ENCODE measurements at places on chromosomes 13 and 19.

GRCh38 chr19:2320049-2320448 lies 8.3 kb downstream of the LSM7 start:
- no peak for DNase-seq

- DNase-seq, result no peak
Measured at GRCh38 chr13:46753137-46753536, 43.8 kb downstream of the ESD start.

DNA sequence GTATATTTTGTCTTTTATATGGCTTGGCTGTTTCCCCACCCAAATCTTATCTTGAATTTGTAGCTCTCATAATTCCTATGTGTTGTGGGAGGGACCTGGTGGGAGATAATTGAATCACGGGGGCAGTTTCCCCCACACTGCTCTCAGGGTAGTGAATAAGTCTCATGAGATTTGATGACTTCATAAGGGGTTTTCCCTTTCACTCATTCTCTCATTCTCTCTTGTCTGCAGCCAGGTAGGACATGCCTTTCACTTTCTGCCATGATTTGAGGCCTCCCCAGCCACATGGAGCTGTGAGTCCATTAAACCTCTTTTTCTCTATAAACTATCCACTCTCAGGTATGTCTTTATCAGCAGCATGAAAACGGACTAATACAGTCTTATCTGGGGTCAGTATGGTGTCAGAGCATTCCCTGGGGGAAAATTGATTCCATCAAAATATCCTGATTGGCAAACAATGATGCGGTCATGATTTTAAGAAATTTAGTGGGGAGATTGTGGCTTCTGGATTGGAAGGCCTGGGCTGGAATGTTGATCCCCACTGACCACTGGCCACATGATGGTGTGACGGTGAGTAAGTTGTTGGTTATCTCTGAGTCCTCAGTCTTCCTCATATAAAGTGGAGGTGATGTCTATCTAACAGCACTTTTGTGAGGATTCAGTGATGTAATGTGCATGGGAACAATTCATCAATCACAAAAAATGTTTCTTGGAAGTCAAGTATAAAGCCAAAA lies 27.5 kb upstream of the ANKRD10 start:
- DNase-seq, result no peak

- peak; percentile 69 for DNase-seq
Measured at GRCh38 chr13:110347535-110348308, 40.6 kb downstream of the COL4A2 start.

DNA sequence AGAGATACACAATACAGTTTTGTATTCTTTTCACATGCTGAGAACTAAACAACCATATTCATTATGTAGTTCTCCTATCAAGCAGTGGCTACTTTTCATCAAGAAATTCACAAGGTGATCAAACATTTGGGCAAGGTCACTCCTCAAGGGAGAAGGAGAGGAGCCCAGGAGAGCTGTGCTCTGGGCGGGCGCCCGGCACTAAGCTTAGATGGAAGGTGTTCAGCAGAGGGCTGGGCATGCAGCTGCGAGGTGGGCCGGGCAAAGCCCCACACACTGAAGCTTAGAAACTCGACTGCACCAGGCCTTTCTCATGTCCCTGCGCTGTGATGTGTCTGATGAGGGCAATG lies 30.4 kb upstream of the SPACA7 start:
- no peak for DNase-seq

DNA sequence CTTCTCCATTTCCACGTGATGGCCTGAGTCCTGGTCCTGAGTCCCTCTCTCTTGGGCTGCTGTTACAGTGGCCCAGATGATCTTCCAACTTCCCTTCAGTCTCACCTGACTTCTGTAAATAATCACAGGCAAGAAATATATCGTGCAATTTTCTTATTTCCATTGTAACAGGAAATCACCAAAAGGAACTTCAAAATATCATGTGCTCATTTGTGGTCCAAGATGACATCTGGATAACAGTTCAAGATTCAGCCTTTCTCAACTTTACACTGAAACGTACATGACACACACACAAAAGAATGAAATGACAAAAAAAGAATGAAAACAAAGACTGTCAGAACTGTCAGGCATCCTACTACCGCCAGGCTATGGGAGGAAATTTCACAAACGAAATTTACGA lies 22.0 kb upstream of the RAP2A start:
- DNase-seq, result no peak

- DNase-seq, result no peak
Measured at GRCh38 chr13:46385946-46386345, 1.1 kb downstream of the RUBCNL start.

DNA sequence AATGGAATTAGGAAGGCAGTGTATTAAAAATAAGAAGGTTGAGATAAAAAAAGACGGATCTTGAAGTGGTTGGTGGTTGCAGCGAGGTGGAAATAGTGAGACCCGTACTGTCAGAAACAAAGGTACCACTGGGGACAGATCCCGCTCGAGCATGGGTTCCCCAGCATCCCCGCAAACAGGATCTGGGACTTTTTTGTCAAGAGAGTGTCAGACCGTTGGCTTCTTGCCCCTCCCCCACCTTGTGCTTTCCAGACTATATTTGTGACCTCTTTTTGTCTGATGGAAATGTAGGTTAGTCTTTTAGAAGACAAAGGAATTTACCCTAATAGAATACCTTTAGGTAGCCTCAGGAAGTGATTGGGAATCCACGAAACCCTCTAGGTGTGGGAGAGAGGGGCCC lies 4.2 kb downstream of the GATAD2A start:
- DNase-seq, result no peak

DNA sequence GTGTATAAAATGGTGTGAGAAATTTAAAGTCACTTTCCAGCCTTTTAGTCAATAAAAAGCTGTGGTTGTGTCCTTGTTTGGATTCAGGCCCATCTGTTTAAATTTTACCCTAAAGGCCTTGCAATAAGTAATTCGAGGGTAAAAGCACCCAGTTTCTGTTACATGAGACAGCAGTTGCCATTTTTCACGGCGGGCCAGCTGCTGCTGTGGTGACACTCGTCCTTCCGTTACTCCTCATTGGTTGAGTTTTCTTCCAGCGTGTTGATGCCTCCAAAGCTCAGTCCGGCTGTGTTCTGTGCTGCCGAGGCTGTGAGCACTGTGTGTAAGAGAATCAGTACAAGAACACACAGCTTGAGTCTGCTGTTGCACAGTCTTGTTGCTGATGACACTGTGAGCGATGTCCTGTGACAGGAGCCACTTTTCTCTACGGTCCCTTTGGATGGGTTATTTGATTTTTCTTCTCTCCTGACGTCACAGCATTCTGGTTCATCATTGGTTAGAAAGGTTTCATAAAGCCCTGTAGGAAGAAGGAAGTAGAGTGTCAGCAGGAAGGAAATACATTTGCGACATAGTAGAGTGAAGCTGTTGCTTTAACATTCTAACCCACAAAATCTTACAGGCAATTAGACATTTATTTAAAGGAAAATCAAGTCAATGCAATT lies 602.5 kb upstream of the ARGLU1 start:
- DNase-seq, result no peak

DNA sequence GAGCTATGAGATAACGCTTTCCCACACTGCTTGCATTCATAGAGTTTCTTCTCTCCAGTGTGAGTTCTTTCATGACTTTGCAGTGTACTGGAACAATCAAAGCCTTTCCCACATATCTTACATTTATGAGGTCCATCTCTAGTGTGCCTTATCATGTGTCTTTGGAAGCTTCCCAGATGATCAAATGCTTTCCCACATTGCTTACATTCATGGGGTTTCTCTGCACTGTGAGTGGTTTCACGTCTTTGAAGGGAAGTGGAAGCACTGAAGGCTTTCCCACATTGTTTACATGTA lies 14.9 kb upstream of the ZNF442 start:
- DNase-seq, result no peak

GRCh38 chr13:108426893-108427292 lies 157.4 kb downstream of the TNFSF13B start:
- DNase-seq, result no peak

DNA sequence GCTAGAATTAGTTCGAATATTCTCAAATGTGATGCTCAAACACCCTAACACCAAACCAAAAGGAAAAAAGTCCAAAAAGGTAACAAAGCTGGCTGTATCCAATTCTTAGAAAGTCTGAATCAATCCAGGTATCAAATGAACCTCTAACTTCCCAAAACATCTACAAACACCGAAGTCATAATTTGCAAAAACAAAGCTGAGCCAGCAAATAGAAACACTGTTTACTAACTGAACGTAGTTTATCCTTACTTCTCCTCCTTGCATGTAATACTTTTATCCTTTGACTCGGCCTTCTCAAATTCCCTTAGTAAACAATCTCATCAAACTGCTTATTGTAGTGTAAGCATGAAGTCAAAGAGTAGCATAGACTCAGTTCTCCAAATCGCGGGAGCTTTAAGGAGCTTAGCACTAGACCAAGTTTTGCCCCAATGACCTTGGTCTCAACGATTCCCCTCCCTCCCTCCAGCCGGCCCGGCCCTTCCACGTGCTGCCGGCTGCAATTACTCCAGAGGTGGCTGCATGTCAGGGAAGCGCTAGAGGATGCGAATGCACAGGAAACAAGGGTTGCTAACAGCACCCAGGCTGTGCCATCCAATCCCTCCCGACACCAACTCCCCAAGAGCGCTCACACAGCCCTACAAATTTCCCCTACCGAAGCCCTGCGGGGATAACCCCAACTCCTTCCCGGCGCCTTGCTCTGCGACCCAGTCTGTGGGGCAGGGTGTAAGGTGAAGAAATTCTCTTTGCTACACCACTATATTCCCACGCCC lies 693 bp downstream of the XPO4 start:
- DNase-seq, result peak; percentile 62

- DNase-seq, result no peak
Measured at GRCh38 chr13:72144636-72145035, 277.6 kb upstream of the DACH1 start.

DNA sequence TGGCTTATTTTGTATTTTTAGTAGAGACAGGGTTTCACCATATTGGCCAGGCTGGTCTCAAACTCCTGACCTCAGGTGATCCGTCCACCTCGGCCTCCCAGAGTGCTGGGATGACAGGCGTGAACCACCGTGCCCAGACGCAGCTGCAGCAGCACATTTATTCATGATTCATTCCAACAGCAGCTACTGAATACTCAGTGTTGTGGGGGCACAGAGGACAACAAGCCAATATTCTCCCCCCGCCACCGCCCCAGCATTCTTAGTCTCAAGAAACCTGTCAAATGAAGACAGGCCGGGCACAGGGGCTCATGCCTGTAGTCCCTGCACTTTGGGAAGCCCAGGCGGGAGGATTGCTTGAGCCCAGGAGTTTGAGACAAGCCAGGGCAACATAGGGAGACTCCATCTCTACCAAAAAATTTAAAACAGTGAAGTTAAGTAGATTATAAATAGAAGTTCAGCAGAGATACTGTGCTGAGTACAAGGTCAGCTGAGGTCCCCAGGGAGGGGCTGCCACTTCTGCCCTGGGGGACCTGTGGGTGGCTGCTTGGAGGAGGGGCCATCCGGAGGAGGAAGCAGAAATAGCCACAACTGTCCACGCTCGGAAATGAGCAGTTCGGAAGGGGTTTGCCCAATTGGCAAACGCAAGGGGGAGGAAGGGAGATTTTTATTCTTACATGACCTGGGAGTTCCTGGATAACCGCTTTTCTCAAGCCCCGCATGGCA lies 4.3 kb downstream of the DOT1L start:
- peak; percentile 76 for DNase-seq

DNA sequence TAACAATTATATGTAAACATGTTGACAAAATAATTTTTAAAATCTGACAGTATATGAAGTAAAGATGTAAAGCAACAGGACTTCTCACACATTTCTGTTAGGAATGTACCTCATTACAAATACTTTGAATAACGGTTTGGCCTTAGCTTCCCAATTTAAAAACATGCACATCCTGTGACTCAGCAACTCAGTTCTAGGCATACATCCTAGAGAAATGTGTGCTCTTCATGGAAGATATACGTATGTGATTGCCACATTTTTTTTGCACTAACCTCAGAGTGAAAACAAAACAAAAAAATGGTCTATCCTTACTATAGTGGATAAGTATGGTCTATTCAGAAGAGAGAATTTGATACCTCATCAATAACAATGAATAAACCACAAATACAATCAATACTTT lies 314.6 kb downstream of the LIG4 start:
- no peak for DNase-seq

GRCh38 chr13:88958821-88959220 lies 1287.7 kb downstream of the SLITRK5 start:
- peak; percentile 47 for DNase-seq
